Stimulated activated CD4-positive, alpha-beta T cell treated with anti-CD3 and anti-CD28 coated beads, TNF-alpha, amount 100 ng/mL, for 4 hours (primary cell): ENCODE measurements at places on chromosomes 5 and 9.

- no peak for DNase-seq
These were observed 180.6 kb downstream of the GABRG2 start for GRCh38 chr5:162248107-162248713.

DNA sequence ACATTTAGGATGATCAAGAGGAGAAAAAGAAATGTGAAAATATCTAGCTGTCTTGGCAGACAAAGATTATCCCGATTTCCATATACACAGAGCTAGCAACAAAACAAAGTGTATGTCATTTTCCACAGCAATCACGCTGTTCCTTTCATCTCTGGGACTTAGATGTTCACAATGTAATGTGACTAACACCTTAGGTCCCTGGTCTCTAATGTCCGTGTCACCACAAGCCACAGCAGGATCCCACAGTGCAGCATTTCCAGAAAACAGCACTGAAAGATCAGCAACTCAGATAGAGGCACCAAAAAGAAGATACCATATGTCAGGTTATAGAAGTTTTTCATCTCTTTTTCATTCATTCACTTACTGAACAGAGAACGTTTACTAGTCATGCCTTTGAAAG is 118.0 kb upstream of the TNPO1 start:
- no peak for DNase-seq

DNA sequence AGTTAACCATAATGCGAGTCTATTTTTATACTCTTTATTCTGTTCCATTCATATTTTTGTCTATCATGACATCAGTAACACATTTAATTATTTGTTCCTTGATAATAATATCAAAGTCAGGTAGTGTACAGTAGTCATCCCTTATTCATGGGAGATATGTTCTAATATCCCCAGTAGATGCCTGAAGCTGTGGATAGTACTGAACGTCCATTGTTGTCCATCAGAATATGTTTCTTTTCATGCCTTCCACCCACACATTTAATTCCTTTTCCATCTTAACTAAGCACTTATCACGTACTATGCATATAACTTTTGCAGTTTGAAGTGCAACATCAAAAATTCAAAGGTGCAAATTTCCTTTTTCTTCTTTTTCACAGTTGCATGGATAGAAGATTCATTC is 53.6 kb downstream of the FER start:
- DNase-seq: no peak

- DNase-seq: no peak
These were observed 267.8 kb upstream of the NREP start for GRCh38 chr5:112024769-112025168.

DNA sequence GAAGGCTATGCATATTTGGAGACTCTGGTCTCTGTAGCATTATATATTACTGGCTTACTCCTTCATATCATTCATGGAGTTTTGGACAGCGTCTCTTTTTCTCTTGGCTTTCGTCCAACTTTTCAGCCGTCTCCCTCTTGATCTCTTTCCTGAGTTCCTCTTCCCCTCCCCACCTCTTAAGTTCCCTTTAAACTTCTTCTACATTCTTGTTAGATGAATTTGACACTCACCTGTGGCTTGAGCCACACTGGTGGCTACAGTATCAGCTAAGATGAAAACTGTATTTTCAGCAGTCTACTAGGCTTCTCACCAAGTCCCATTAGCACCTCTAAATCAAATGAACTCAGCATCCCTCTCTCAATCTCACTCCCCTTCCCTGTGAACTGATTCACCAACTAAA is 128.1 kb downstream of the STARD4 start:
- DNase-seq: no peak

DNA sequence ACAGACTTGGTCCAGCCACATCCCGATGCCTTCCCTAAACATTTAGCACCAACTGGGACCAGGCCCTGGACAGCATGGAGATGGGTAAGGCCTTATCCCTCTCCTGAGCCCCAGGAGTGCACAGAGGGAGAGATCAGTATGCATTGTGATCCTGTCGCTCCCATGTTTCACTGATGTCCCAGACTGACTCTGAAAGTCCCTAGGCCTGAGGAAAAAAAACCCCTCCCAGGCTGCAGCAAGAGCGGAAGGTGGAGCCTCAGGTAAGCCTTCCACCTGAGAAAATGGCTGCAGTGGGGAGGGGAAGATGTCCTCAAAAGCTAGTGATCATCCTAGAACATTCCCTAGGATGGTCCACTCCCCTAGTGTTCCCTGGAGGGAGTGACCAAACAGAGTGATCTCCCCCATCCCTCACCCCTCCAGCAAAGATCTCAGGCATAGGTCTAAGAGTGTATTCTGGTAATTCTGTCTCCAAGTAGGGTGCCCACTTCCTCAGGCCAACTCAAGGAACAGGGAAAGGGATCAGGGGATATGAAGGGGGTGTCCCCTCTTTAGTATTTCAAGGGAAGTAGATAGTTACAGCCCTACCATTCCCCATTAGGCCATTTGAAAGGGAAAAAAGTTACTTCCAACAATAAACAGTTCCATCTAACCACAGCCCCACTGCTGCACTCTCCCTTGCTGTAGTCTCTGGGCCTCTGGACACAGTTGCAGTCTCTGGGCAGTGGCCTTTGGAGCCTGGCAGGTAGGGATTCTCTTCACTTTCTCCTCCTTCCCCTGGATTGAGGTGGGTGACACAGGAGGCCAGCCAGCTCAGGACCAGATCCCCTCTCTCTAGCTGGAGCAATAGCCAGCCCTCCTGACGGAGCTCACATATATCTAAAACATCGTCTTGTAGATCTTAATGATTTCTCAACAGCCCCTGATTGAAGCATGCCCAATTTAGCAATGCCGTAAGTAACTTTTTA is 6.8 kb upstream of the CXXC5 start:
- DNase-seq: no peak

GRCh38 chr9:130911254-130912049 is 14.8 kb upstream of the QRFP start:
- DNase-seq: no peak

GRCh38 chr5:79489773-79490172 is 24.2 kb downstream of the HOMER1 start:
- DNase-seq: no peak

DNA sequence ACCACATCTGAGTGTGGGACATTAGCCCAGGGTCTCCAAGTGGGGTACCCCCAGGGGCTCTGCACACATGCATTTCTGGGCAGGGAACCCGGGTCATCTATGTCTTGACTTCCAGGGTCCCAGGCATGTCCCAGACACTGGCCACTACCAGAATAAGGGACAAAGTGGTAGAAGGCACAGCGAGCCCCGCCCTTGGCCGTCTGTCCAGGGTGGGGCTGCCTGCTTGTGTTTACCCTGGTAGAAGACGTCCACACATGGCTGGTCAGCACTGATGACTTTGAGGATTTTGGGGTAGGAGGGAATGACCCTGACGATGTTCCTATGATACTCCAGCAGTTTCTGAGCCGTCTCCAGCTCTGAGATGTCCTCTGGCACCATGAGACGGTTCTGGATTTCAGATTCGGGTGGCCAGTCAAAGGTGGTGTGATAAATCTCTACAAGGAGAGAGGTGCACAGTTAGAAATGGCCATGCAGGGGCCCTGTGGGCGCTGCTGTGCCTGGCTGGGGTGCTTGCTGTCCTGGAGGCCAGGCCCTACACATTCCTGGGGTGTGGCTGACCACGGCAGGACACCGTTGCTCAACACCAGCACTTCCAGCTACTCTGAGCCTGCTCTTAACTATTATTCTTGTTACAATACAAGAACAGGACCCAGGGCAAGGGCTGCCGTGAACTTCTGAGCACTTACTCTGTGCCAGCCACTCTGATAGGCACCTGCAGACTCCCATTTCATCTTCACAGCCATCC is 51.3 kb downstream of the AK8 start:
- DNase-seq: no peak

DNA sequence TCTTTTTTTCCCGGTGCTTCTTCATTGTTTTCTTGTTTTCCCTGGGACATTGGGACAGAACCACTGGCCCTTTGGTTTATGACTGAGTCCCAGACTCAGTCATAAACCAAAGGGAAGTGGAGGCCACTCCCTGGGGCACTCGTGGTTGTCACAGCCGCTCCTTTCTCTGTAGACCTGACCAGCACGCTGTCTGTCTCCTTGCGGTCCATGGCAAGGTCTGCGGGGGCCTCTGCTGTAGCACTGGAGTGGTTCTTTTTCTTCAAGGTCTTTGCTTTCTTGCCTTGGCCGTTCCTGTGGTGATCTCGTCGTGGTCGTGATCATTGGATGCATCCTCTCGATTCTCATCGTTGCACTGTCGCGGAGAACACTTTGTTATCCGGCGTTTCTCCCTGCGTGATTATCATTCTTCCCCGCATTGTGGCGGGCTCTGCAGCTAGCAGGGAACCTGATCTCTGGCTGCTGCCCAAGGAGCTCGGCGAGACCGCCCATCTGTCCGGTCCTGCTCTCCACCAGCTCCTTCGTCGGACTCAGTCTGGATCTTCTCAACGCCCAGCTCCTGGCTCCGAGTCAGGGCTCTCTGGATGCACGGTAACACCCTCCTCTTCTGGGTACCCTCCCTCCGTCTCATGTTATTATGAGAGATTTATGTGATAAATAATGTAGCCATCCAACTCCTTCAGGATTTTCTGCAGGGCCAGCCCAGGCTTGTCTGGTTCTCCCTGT is 43.5 kb upstream of the MPDZ start:
- no peak for DNase-seq

DNA sequence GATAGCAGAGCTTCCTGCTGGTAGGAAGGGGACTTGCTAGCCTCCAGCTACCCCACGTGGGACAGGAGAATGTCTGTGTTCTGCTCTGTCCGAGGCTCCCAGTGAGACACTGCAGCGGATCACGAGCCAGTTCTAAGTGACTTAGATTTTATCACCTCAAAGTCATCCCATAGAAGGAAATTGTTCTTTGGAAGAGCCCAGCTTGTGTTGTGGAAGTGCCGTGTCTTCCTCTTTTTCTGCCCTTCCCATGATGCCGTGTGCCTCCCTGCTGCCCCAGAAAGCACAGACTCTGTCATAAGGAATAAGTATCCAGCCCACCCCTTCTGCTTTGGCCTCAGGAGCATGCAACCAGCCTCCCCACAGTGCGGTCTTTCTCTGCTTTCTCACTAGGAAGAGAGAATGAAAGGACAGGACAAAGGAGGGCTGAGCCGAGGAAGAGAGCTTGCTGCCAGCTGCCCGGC is 35.6 kb downstream of the RUFY1 start:
- DNase-seq: no peak

DNA sequence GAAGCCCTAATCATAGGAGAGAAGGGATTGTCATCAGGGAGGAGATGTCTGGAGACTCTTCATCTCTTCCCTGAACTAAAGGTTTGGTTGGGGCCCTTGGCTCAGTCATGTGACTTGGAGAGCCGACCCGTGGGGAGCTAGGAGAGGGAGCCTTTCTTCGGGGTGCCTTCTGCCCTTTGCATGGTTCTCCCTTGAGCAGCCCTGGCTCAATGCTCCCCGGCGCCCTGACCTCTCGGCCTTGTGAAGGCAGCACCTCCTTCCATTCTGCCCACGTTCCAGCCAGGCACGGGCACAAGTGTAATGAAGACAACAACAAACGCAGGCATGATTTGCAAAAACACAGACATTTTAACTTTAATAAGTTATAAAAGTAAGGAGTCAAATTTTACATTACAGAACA is 50.4 kb downstream of the ZNF354C start:
- DNase-seq: no peak

DNA sequence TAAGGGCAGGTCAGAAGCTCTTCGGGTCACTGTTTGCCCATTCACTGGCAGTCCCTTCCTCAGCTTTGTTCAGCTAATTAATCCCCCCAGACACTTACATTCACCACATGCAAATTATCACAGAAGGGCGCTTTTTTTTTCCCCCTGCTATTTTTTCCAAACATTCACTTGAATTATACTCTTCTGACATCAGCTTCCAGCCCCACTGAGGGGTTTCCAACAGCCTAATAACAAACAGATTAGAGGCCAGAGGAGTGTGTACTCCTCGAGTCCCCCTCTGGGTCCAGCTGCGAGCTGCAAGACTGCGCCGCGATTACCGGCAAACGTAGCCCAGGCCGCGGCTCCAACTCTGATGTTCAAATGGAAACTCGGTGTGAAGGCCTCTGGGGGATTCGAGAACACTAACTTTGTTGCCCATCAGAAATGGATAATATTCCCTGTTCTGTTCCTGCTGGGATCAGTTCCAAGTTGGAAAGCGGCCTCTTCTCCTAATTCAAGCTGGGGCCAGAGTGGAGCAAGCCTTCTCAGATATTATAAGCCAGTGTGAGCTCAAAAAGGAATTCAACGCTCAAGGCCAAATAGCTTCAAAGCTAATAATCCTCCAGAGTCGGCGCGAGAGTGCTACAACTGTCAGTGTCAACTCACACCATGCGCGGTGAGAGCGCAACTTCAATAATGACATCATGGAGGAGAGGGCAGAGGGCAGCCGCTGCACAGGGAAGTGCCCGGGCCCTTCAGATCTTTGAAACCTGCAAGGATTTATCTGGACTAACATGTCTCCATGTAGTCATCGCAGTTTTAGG is 560.8 kb downstream of the BNC2 start:
- DNase-seq: no peak

GRCh38 chr5:143760131-143760505 is 51.8 kb upstream of the HMHB1 start:
- DNase-seq: no peak

DNA sequence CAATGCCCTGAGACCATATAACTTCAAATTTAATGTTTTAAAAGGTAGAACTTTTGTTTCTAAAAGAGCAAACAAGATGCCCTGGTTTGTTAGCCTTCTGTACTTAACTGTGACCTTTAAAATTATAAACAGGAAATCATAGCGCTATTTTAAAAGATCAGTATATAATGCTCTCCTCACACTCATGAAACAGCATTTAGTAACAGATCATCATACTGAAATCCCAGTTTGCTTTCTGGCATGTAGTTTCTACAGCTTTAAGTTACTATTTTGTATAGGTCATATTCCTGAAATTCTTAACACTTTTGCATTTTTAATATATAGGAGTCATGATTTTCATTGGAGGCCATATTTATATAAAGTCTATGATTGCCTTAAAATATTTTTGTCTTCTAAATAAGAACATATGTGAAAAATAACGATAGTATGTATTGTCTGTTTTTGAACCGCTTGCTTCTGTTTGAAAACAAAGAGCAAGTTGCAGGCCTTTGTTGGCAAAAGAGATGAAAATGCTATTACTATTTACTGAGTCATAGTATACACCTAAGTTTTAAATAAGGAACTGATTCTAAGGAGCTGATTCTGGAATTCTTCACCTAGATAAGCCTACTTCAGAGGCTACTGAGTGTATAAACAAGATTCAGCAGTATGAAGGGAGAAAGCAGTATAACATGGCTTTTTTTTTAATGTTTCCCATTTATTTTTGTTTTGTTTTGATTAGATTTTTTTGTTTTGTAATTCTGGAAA is 20.5 kb downstream of the SRFBP1 start:
- no peak for DNase-seq

- no peak for DNase-seq
These were observed 52.8 kb downstream of the SPATA31C2 start for GRCh38 chr9:88085476-88085875.

GRCh38 chr9:109098171-109098959 is 21.4 kb downstream of the TMEM245 start:
- DNase-seq: no peak

GRCh38 chr5:124605541-124605940 is 140.9 kb downstream of the ZNF608 start:
- DNase-seq: no peak

GRCh38 chr9:6106711-6107339 is 91.4 kb upstream of the RANBP6 start:
- no peak for DNase-seq

- DNase-seq: no peak
These were observed 29.5 kb upstream of the APC start for GRCh38 chr5:112708103-112708622.
